ENCODE measurements at places on chromosomes 12 and 14.

DNA sequence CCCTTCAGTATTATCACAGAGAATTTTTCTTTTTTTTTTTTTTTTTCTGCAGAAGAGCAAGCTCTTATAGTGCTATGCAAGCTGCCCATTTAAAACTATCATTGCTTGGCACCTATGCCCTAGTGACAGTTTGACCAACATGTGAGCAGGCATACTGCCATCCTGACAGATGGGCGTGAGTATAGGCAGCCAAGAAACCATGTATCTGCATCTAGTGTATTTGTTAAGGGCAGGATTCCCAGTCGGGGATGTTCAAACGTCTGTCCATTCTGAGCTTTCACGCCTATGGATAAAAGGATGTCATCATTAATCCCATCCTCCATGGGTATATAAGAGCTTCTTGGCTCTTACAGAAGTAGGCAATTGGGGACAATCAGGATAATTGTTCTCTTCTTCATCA is 8.8 kb downstream of the VRK1 start:
- DNase-seq, result no peak

DNA sequence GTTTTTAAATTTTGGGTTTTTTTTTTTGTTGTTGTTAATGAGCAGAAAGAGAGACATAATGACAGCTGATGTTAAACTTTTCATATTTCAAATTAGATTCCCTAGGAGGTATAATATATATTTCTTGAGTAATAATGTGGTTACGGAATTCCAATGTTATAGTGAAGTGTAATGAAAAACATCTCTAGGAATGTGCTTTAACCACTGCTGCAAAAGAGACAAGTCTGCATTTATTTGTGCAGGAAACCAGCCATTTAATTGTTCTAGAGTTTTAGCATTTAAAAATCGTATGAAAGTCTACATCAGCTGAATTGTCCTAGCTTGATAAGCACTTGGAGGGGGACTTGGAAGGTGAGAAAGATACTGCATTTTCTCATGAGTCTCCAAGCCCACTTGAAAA is 14.3 kb downstream of the SERPINA10 start:
- no peak for DNase-seq

- DNase-seq, result peak; percentile 45
Measured at GRCh38 chr12:1916371-1917171, 1.9 kb downstream of the CACNA2D4 start.

DNA sequence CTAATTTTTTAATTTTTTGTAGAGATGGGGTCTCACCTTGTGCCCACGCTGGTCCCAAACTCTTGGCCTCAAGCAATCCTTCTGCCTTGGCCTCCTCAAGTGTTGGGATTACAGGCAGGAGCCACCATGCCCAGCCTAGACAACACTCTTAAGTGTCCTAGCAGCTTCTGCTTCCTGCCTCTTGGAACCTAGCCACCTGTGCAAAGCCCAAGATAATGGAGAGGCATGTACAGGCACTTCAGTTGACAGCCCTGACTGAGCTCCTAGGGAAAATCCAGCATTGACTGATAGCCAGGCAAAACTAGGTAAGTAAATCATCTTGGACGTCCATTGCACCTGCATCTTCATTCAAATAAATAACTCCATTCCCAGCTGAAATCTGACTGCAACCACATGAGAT is 15.5 kb downstream of the COX14 start:
- DNase-seq, result no peak

- DNase-seq, result no peak
Measured at GRCh38 chr12:106957583-106957982, 1.9 kb downstream of the TMEM263 start.

DNA sequence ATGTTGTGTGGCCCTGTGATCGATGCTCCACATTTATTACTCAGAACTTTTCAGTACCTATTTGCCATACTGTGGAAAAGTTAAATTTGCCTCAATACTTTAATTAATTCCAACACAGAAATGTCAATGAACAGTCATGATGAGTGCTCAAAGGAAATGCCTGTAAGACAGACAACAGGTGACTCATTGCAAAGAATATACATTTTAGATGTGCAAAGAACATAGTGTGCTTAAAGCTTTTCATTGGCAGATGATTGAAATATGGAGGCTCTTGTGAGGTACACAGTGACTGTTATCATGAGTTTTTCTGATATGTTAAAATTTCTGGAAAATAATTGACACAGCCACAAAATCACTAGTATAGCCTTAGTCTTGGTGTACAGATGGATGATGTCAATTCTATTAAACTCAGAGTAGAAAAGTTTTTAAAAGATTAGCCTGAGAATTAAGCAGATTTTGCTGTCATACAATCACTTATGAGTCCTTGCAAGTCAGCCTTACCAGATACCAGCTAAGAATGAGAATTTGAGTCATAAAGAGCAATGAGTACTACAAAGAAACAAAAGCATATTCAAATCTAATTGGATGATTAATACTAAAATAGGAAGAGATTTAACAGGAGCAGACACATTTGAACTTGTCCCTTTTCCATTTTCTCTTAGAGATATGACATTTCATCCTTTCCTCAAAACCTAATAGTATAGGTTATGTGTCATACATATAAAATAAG is 544.1 kb downstream of the KCNH5 start:
- no peak for DNase-seq

GRCh38 chr12:62900686-62901272 is 34.2 kb downstream of the PPM1H start:
- DNase-seq, result no peak

- DNase-seq, result no peak
Measured at GRCh38 chr12:53712059-53712643, 15.1 kb downstream of the CALCOCO1 start.

GRCh38 chr14:59310633-59311032 is 122.2 kb downstream of the DAAM1 start:
- DNase-seq, result no peak

All from spinal cord (tissue), 10 donors.